Calu3 (cell line): ENCODE measurements at places on chromosomes 3 and 15.

DNA sequence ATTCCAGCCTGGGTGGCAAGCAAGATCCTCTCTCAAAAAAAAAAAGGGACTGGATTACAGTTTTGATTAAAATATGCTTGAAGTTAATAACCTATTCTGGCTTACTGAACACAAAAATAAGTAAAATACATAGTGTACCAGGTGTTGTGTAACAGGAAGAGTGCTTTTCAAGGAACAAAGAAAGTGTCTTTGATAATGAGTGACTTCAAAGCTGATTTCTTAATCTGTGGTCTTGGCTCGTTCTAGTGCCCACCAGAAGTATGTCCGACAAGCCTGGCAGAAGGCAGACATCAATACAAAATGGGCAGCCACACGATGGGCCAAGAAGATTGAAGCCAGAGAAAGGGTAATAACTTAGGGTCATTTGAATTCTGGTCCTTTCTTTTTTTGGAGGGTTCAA lies 4.0 kb downstream of the RPL14 start:
- no peak for DNase-seq

- peak; percentile 27 for DNase-seq
These were observed 153.5 kb upstream of the LPP start for GRCh38 chr3:188000361-188000861.

- no peak for DNase-seq
These were observed 21.9 kb downstream of the IL12A start for GRCh38 chr3:160010578-160010977.

- DNase-seq = peak; percentile 25
These were observed 330.7 kb upstream of the SLCO3A1 start for GRCh38 chr15:91522605-91523332.

DNA sequence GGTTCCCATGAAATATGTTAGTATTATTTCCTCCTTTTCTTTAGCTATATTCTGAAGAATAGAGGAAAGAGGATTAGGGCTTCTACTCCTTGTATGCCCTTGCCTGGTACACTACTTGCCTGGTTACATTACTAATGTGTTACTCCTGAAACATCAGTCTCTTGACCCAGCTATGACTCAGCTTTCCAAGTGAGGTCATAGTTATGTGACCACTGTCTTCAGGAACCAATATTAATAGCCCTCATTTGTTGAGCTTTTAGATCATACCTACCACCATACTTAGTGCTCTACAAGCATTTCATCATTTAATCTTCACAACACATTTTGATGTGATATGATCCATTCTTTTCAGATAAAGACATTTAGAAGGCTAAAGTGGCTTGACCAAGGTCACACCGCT lies 60.3 kb downstream of the CMSS1 start:
- peak; percentile 31 for DNase-seq

DNA sequence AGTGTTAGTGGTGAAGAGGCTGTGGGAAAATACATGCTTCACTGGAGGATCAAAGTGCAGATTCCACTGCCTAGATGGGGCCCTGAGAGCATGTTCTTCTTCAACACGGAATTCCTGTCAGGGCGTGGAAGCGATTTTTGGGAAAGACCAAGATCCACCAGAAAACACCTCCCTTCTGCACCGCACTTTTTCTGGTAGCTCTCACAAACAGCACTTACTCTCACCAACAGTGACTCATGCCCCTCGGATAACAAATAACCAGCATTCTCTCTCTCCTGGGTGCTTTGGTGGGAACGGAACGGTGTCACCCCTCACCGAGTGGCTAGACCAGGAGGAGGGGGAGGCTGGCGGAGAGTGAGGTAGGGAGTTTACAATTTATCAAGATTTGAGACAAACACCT lies 40.1 kb downstream of the ADAMTSL3 start:
- DNase-seq = peak; percentile 8

DNA sequence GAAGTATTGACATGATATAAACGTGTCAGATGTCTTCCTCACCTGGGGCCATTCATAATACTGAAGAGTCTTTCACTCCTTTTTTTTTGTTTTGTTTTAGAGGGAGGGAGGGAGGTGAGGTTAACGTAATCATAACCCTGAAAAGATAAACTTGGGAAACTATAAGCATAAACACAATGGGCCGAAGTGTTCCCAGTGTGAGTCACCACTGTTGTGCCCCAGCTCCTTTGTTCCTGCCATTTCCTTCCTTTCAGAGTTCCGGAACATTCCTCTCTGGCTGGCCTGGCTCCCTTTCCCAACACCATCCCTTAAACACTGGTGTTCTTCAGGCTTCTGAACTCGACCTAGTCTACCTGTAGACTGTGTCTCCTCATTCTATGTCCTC lies 18.6 kb downstream of the PLD1 start:
- peak; percentile 50 for DNase-seq

DNA sequence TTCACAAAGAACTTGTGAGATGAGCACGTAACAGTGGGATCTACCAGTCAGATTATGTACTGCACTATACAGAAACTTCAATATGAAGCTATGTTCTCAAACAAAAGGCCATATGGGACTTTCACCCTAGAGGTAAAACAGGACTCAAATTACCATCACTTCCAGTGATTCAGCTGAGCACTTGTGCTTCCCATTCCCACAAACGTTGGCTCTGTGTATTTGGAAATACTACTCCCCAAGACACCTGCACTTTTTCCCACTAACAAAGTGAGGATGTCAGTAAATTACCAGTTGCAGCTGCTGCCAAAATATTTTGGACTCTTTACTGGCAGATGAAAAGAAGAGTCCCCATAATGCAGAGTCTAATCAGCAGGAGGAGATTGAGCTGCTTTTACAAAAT lies 1570.1 kb downstream of the SI start:
- no peak for DNase-seq

DNA sequence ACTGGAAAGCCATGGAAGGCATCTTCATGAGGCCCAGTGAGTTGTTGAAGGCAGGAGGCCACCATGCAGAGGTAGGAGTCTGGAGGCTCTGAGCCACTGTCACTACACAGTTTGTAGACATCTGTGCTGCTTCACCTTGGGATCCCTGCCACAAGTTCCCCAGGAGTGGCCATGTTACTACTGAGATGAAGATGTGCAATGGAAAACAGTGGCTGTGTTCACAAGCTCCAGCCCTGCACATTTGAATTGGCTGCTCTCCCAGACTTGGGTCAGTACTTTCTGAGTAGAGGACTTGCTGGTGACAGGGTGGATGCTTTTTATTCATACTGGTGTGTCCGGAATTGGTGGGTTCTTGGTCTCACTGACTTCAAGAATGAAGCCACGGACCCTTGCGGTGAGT lies 86.9 kb upstream of the C15orf39 start:
- DNase-seq = no peak

DNA sequence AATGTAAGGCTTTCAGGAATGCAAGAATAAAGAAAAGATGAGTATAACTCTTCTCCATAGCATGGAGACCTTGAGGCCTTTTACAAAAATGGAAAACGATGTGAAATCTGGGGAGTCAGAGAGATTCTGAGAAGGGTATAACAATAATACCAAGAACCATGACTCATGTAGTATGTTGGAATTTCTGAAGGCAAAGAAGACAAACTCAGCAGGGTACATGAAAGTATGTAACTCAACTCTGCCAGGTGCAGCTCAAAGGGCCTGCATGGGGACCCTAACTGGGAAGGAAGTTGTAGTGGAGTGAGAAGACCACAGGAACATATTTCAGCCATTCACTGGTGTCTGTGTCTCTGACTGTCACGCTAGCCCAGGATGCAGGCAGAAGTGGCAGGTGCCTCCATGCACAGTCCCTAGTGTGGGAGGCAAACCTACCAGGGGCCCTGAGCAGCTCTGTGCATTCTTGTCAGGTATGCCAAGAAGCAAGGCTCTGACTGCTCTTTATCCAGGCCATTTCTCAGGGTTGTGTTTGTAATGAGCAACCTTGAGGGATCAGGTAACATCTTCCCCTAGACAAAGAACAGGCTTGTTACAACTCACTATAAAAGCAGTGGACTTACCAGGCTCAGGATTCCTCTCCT lies 57.2 kb downstream of the GPR156 start:
- DNase-seq = no peak

DNA sequence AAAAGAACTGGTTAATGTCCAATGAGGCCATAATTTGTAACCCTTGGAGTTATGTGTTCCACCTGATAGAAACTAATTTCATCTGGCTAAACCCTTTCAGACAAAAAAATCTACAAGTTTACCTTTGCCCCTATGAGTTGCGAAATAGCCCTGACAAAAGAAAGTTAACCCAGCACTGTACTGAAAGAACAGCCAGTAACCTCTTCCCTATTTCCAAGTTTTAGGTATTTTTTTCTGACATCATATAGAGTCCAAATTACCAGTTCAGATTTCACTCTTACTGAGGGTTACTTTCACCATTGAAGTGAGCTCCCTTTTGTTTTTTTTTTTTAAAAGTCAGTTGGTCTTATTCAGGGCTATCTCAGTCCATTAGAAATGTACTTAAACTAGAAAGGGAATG lies 42.8 kb upstream of the PTPRG start:
- DNase-seq = no peak

DNA sequence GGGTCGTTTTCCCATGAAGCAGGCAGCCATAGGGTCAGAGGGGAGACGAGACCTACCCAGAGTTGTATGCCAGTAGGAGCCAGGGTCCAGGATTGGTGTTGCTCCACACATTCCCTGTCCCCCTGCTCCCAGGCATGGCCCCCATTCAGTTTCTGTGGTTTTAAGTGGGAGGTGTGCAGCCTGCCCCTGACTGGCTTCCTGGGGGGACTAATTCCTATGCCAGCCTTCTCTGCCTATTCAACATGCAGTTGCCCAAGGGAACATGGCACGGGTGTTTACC lies 126.3 kb downstream of the EEFSEC start:
- no peak for DNase-seq

- DNase-seq = no peak
These were observed 5.6 kb downstream of the GMPS start for GRCh38 chr3:155876037-155876436.

DNA sequence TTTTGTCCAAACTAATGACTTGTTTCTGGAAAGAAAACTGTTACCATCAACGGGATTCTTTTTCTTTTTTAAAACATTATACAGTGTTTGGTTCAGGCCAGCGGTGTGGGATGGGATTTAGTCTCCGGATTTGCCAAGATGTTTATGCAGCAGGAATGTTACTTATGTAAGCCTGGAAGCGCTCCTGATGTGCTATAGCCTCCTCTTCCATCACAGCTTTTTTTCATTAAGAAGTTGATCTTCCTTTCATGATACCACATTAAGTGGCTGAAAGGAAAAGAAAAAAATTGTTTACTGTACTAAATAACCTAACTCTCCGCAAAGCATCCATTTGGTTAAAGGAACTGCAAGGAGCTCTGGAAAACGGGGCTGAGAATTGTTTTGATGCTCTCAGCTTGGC lies 120.5 kb upstream of the ALDH1A3 start:
- DNase-seq = no peak

DNA sequence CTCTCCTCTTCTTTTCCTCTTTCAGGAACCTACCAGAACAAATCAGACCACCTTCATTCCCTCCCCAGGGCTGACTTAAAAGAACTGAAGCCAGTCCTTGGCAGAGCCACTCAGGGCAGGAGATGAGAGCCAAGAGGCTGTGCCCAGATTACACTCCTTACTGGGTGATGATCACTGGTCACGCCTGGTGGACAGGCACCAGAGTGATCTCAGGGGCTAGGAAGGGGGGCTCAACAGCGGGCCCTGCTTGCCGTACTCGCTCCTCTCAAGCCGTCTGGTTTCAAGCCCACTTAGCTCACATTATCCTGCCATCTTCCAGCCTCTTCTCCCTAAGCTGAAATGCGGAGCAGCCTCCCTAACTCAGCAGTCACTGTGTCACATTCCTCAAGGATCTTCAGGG lies 1.7 kb upstream of the FAH start:
- DNase-seq = no peak

GRCh38 chr3:172539273-172539672 lies 16.0 kb upstream of the TNFSF10 start:
- DNase-seq = no peak

- no peak for DNase-seq
These were observed 34.3 kb upstream of the PPP4R2 start for GRCh38 chr3:72962317-72962716.

- no peak for DNase-seq
These were observed 91.6 kb downstream of the NR2F2 start for GRCh38 chr15:96422125-96422524.

DNA sequence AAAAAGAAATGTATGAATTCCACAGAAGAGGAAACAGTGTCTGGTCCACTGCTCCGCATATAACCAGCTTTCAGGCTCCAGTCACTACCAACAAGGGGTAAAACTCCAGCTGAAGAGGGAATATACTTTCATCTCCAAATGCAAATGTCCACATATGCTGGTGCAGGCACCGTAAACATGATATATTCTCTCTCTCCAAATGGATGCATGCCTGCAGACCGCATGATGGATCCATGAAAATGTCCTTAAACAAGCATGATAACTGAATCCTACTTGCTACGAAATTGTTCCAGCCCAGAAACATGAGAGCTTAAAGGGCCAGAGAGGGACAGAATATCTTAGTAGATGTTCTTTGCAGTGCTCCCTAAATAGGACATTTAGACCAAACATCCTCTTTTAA lies 150.3 kb upstream of the FEZF2 start:
- no peak for DNase-seq

DNA sequence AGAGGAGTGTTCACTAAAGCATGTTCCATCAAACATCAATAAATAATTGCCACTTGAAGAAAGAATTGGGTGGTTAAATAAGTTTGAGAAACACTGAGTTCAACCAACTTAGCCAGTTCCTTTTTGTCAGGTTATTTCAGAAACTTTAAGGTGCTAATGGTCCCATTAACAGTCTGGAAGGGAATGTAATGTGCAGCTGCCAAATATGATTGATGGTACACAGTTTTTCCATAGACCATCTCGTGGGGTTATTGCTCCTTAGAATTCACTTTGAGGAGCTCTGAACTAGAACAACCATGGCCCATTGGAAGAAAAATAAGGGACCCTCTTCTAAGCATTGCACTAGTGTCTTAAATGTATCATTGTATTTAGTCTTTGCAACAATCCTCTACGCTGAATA lies 185.8 kb upstream of the NR2F2 start:
- no peak for DNase-seq

GRCh38 chr3:49470714-49471420 lies 800 bp downstream of the DAG1 start:
- DNase-seq = no peak

- no peak for DNase-seq
These were observed 99.0 kb upstream of the CTDSPL start for GRCh38 chr3:37762698-37763097.

- DNase-seq = peak; percentile 97
These were observed 17.7 kb downstream of the CPN2 start for GRCh38 chr3:194333212-194333980.

- DNase-seq = no peak
These were observed 233.0 kb downstream of the EPHA3 start for GRCh38 chr3:89340408-89340807.

- DNase-seq = no peak
These were observed 19.9 kb upstream of the DPH6 start for GRCh38 chr15:35565901-35566300.

GRCh38 chr15:61133361-61133760 lies 95.7 kb downstream of the RORA start:
- no peak for DNase-seq

DNA sequence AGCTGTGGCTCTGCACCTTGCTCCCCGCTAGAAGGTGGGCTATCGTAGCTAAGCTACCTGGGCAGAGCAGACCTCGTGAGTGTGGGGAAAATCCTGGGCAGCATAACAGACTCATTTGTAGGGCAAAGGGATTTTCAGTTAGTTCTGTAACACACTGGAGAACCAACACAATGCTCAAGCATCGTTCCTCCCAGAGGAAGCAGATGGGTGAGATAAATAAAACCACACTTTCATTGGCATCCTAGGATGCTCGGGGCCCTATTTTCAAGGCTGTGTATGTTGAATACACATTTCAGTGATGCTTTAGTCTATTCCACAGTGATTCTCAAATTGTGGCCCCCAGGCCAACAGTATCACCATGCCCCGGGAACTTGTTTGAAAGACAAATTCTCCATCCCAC lies 20.0 kb downstream of the LIPC start:
- DNase-seq = no peak

- no peak for DNase-seq
These were observed 51.7 kb downstream of the PHLDB2 start for GRCh38 chr3:111910806-111911205.
